ENCODE measurements at places on chromosomes 16 and 17. TPM values are rescaled to one million over a fixed set of nuclear protein-coding genes. Genes with fewer than 3 reads are reported as not detected.

GRCh38 chr17:18027280-18027679 is 11.7 kb downstream of the ATPAF2 start:
- no peak overlapping the region for H3K27ac ChIP-seq
- H3K27me3 ChIP-seq = no peaks in the 10 kb centered on the region
- H3K36me3 ChIP-seq = no peaks in the 10 kb centered on the region
- no peak for DNase-seq
- H3K4me3 ChIP-seq = no peak overlapping the region

DNA sequence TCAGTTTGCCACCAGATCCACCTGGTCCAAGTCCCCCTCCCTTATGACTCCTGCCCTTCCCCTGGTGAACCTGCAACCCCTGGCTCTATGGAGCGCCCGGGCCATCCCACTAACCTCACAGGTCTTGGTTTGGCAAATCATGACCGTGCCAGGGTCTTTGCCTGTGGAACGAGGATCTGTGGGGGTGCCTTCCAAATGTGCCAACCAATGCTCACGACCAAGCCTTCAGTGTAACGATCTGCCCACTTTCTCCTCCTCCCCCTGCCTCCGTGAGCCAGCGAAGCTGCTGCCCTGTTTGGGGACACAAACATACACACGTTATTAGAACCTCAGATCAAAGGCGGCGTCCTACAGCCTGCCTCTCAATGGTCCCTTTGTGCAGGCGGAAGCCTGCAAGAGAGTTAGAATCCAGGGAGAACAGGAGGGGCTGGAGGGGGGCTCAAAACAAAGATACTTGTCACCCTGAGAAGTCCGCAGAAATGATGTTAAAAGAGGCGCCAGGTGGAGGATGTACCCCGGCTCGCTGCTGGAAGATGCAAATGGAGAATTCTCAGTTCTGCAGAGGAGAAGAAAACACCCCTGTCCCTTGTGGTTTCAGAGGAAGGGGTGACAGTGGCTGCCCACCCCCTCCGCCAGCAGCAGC is 9.0 kb upstream of the NKD1 start:
- DNase-seq = no peak
- no peaks in the 10 kb centered on the region for H3K36me3 ChIP-seq
- H3K27ac ChIP-seq = no peak overlapping the region
- no peaks in the 10 kb centered on the region for H3K4me1 ChIP-seq

- peak overlapping the region; percentile 90 for H3K27ac ChIP-seq
- peaks cover 16% of the 10 kb centered on the region for H3K4me1 ChIP-seq
- DNase-seq = peak; percentile 100
- H3K36me3 ChIP-seq = no peaks in the 10 kb centered on the region
- no peaks in the 10 kb centered on the region for H3K27me3 ChIP-seq
These were observed 1.4 kb upstream of the BAHCC1 start for GRCh38 chr17:81393684-81394376.

Gene MYLK3
- total RNA-seq = 0.58 TPM

DNA sequence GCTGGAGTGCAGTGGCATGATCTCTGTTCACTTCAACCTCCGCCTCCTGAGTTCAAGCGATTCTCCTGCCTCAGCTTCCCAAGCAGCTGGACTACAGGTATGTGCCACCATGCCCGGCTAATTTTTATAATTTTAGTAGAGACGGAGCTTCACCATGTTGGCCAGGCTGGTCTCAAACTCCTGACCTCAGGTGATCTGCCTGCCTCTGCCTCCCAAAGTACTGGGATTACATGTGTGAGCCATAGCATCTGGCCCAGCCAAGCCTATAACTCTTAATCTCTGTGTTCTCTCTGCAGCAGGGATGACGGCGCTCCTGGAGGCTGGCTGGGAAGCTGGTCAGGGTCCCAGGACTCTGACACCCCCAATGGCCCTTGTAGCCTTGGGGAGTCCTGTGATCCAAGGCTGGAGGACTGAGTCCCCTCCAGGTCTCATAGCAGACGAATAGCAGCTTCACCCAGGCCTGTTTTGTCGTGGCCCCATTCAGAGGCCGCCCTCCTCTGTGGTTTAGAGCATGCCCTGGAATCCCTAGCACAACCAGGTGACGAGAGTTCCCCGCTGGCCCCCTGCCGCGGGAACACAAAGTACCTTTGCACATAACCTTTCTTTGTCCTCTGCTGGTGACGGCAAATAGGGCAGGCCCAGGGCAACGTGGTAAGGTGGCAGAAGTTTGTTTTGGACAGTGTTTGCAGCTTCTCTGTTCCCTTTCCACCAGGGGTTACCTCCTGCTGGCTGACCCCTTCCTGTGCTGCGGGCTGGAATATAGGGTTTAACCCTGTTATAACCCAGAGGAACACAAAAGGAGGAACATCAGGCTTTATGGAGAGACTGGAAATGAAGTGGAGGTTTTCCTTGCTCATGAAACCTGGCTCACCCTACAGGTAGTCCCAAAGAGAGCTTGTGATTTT is 43.0 kb upstream of the TOB1 start:
- H3K27me3 ChIP-seq = no peaks in the 10 kb centered on the region
- no peaks in the 10 kb centered on the region for H3K36me3 ChIP-seq
- peaks cover 24% of the 10 kb centered on the region for H3K4me1 ChIP-seq
- no peak overlapping the region for H3K27ac ChIP-seq
- DNase-seq = no peak
- H3K4me3 ChIP-seq = no peak overlapping the region

Gene G6PC1
- 0.40 TPM for total RNA-seq

GRCh38 chr17:13337864-13338371 is 263.8 kb downstream of the HS3ST3A1 start:
- H3K4me1 ChIP-seq = no peaks in the 10 kb centered on the region
- no peaks in the 10 kb centered on the region for H3K36me3 ChIP-seq
- H3K27me3 ChIP-seq = no peaks in the 10 kb centered on the region

- no peaks in the 10 kb centered on the region for H3K4me1 ChIP-seq
- peak overlapping the region; percentile 17 for H3K4me3 ChIP-seq
- no peaks in the 10 kb centered on the region for H3K27me3 ChIP-seq
- peak; percentile 46 for DNase-seq
- peak overlapping the region; percentile 62 for H3K27ac ChIP-seq
These were observed 41.1 kb downstream of the MYO18A start for GRCh38 chr17:29138971-29139691.

DNA sequence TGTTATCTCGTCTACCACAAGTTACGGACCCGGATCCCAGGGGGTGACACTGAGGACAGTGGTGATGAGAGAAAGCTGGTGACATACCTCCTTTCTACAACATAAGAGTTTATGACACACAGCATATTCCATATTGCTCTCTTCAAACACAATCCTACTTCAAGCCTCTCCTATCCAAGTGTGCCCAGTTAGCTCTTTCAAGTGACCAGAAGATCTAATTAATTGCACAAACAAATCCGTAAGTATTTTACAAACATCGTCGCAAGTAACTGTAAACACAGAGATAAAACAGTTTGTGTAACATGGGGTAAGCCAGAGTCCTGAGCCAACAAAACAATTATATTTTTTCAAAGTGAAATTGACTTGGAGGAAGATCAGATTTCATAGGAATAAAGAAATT is 235.0 kb downstream of the CHD9NB start:
- DNase-seq = no peak
- no peak overlapping the region for H3K4me3 ChIP-seq
- no peak overlapping the region for H3K27ac ChIP-seq
- no peaks in the 10 kb centered on the region for H3K27me3 ChIP-seq
- H3K36me3 ChIP-seq = no peaks in the 10 kb centered on the region

- peaks cover 4% of the 10 kb centered on the region for H3K27me3 ChIP-seq
- H3K36me3 ChIP-seq = no peaks in the 10 kb centered on the region
- no peak overlapping the region for H3K4me3 ChIP-seq
- DNase-seq = no peak
These were observed 1.9 kb upstream of the PITPNM3 start for GRCh38 chr17:6558276-6558675.

DNA sequence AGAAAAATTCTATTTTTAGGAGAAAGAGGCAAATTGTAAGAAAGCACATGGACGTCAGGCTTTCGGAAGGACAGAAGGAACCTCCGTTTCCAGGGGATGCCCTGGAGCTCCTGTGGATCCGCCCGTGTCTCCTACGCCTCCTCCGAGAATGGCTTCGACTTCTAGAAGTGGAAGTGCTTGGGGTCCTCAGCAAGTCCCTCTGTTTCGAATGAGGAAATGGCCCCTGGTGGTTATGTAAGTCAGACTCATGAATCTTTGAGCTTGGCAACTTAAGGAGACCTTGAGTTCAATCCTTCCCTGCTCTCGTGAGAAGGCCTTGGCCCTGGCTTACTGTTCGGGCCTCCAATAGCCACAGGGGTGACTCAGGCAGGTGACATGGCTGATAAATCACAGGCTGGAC is 38.9 kb downstream of the COX4I1 start:
- H3K4me1 ChIP-seq = no peaks in the 10 kb centered on the region
- H3K27me3 ChIP-seq = no peaks in the 10 kb centered on the region
- no peak overlapping the region for H3K27ac ChIP-seq

DNA sequence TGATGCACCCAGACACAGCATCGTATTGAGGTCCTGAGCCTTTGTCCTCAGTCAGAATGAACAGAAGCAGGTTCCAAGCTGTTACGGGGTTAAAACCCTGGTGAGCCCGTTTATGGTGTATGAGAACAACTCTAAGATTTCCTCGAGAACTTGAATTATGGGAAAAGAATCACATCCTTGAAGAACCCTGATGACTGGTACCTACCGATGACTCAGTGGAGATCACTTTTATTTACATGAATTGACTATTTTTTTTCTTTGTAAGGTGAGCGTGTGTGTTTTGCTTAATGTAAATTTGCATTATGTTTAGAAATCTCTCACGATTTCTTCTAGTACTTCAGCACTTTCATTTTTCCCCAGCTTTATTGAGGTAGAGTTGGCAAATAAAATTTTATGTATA is 3.3 kb upstream of the KRTAP4-4 start:
- H3K27ac ChIP-seq = no peak overlapping the region
- H3K27me3 ChIP-seq = no peaks in the 10 kb centered on the region
- no peaks in the 10 kb centered on the region for H3K4me1 ChIP-seq
- no peak overlapping the region for H3K4me3 ChIP-seq

DNA sequence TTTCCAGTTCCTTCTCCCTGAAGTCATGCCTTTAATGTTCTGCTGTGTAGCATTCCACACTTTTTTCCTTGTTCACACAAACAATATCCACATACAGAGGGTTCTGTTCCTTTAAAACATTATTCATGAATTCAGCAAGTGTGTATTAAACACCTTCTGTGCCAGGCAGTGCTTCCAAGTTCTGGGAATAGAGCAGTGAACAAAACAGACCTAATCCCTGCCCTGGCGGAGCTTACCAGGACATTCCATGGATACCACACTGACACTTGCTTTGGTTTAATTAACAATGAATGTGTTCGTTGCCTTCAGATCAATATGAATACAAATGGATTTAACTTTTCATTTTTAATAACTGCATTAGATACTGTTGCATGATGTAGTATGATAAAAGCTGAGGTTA is 57.9 kb upstream of the CLEC19A start:
- H3K4me3 ChIP-seq = no peak overlapping the region
- no peaks in the 10 kb centered on the region for H3K27me3 ChIP-seq
- H3K4me1 ChIP-seq = no peaks in the 10 kb centered on the region
- H3K27ac ChIP-seq = no peak overlapping the region

DNA sequence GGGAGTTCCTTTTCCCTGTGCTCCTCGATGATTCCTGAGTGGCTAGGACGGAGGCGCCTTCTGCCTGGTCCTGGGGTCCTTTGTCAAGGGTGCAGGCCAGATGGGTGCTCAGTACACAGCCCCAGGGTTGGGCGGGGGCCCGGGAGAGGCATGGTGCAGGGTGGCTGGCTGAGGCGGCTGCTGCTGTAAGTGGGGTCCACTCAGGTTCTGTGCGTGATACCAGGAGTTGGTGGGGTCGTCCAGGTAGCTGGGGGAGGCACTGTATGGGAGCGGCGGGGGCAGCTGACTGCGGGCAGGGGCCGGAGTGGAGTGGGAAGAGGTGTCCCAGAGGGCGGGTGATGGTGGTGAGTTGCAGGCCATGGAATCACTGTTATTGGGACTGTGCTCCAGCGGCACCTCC is 3.6 kb downstream of the DLX3 start:
- H3K27ac ChIP-seq = no peak overlapping the region
- no peak overlapping the region for H3K4me3 ChIP-seq
- no peak for DNase-seq
- H3K4me1 ChIP-seq = peaks cover 4% of the 10 kb centered on the region
- H3K36me3 ChIP-seq = no peaks in the 10 kb centered on the region
- H3K27me3 ChIP-seq = peaks cover 57% of the 10 kb centered on the region

Gene DERL2
- 63.7 TPM for total RNA-seq

DNA sequence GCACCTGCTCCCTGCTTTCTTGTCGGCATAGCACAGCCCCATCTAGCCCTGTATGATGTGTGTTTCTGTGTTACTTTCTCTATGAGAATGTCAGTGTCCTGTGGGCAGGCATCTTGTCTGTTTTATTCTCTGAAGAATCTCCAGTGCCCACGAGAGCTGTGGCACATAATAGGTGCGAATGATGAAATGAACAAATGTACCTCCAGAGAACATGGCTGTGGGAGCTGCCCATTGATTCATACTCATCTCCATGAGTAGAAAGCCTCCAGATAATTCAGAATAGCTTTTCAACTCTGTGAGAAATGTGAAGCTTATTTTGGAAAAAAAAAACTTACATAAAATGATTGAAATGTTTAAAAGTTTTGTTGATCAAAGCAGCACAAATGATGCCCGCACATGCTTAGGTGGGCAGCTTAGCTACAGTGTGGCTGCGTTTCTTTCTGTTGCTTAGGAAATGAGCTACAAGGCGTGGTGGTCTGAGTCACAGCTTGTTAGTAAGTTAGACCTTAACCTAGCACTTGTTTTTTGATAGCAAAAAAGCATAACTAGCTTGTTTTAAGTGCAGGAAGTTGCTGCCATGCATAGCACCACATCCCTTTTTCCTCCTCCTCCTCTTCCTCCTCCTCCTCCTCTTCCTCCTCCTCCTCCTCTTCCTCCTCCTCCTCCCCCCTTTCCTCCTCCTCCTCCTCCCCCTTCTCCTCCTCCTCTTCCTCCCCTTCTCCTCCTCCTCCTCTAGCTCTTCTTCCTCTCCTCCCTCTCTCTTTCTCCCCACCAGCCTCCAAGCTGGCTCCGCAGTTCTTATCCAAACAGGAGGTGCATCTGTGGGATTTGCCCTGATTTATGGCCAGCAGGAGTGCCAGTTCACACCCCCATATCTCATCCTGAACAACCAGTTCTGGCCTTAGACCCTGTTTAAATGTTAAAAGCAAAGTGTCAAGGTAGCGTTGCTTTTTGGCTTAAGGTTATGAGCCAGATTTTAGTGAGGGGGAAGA is 221.5 kb downstream of the IRF8 start:
- no peaks in the 10 kb centered on the region for H3K4me1 ChIP-seq
- H3K27me3 ChIP-seq = no peaks in the 10 kb centered on the region
- no peak overlapping the region for H3K27ac ChIP-seq

Gene TBC1D28
- total RNA-seq = not detected

Data from colonic mucosa (tissue), 4 donors.